Small intestine (tissue), 16 donors: ENCODE measurements at places on chromosomes 1 and 21.

DNA sequence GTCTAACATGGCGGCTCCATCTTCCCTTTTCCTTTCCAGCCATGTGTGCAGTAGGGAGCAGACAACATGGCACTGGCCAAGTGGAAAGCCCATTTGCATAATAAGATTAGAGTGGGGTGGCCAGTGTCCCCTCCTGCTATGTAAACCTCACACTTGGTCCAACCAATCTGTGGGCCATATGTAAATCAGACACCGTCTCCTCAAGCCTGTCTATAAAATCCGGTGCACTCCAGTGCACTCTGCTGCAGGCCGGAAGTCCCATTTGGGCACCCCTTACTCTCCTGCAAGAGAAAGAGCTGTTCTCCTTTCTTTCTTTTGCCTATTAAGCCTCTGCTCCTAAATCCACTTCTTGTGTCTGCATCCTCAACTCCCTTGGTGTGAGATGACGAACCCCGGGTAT is 44.1 kb downstream of the OLFML3 start:
- DNase-seq: no peak

- no peak for DNase-seq
Measured at GRCh38 chr1:183569141-183569540, 21.1 kb downstream of the NCF2 start.

DNA sequence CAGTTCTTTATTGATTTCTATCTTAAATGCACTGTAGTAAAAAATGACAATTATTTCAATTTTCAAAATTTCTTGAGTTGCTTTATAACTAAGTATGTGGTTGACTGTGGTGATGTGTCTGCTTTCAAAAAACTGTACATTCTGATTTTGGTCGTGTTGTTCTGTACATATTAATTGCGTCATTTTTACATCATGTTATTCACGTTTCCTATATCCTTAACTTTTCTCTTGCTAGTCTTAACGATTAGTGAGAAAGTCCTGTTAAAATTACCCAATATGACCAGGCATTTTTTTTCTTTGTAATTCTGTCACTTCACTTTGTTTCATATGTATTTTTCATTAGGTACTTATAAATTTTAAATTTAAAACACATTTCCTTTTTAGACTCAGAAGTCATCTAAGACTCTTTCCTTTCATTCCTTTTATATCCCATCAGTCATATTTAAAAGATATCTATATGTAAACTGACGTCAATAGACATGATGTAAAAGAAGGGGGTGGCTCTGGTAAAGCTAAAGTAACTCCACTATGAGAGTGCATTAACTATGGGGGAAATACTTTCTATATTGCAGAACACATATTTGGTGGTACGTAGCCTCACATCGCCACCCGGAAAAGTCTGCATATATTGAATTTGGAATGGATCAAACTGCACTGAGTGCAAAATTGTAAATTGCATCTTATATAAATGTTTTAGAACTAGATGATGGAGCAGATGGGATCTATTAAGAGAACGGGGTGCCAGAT is 1.1 kb upstream of the COA6 start:
- DNase-seq: peak; percentile 8

- DNase-seq: no peak
Measured at GRCh38 chr1:213231795-213232231, 180.8 kb downstream of the RPS6KC1 start.

DNA sequence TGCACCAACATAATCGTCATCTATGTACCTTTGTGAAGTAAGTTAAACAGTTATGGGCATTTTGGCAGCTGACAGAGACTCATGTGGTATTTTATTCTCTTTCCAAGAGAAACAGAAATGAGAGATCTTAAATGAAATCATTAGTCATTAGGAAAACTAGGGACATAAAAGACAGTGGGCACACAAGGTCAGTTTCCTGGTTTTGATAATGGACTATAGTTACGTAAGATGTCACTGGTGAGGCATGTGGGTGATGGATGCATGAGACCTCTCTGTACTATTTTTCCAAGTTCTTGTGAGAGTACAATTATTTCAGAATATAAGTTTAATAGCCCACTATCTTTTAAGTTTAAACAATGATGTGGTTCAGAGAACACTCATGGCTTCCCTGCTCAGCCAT is 216.9 kb downstream of the APP start:
- DNase-seq: no peak

GRCh38 chr1:58650141-58650540 is 49.7 kb downstream of the MYSM1 start:
- DNase-seq: no peak

DNA sequence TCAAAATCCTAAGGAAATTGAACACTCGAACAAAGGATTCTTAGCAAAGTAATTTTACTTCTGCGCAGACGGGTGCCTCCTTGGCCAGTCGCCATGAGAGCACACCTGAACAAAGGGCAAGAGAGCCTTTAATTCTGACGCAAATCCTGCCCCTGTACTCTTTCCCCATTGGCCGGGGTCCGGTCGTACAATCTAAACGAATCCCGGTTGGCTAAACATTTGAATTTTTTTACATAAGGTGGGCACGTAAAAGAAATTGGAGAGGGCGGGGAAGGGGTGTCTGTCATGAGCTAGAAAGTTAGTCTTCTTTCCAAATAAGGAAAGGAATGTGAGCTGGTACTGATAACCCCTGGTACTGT is 8.2 kb upstream of the IL22RA1 start:
- peak; percentile 93 for DNase-seq

DNA sequence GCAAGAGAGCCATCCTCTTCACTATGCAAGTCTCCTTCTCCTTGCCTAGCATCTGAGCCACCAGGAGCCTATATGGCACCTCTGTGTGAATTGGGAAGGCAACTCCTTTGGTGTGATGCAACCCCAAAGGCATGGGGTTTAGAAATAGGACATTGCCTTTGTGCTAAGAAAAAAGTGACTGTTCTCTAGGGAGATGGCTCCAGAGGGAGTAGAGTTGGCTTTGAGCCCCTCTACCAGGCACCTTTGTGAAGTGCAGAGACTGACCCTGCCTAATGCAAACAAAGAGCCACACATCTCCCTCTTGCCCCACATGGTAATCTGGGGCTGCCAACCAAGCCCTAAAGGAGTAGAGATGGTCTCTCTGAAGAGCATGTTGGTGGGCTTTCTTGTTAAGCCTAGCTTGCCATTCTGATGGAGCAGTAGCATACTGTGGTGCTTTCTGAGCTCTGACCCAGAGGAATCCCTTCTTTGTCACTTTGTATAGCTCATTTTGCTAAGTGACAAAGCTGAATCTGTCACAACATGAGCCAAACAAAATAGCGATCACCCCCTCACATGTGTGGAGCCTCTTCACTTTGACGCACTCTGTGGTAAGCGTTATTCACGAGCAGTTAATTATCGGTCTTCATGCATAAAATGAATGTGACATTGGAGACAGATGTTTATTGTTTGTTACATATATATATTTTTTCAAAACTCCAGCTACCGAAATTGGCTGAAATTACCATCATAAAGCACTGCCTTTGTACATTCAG is 74.4 kb downstream of the RWDD3 start:
- DNase-seq: no peak

GRCh38 chr1:30778154-30778978 is 20.8 kb upstream of the LAPTM5 start:
- no peak for DNase-seq

- DNase-seq: no peak
Measured at GRCh38 chr21:44842721-44843445, 25.0 kb upstream of the SUMO3 start.

- DNase-seq: peak; percentile 42
Measured at GRCh38 chr21:32256873-32257620, 21.8 kb downstream of the MIS18A start.

DNA sequence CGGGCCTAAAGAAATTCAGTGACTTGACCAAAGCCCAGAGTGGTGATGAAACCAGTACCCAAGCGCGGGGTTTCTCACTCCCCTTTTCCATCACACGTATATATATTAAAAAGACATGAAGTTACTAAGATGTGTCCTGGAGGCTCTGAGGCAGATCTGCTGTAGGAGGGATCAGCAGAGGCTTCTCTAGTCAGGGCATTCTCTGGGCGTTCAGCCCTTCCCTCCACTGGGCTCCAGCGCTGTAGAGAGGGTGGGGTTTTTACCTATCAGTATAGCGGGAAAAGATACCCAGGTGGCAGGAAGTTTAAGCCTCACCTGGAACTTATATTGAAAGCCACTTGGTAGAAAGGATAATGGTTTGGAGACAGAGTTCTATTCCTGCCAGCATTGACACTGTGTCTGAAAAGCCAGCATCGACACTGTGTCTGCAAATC is 862 bp upstream of the PLEKHO1 start:
- peak; percentile 9 for DNase-seq
